ENCODE measurements at places on chromosomes 16 and 17.

GRCh38 chr17:67753026-67753425, 35.3 kb downstream of the NOL11 start:
- no peak for DNase-seq

GRCh38 chr16:58102665-58103392, 26.4 kb downstream of the CFAP20 start:
- no peak for DNase-seq

DNA sequence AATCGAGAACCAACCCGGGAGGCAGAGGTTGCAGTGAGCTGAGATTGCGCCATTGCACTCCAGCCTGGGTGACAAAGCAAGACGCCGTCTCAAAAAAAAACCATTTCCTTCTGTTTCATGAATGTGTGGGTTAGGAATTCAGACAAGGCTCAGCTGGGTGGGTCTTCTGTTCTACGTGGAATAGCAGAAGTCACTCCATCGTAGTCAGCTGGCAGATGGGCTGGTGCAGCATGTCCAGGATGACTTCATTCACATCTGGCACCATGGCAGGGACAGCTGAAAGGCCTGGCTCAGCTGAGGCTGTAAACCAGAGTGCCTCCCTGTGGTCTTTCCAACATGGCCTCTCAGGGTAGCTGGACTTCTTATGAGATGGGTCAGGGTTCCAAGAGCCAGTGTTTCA, 89.0 kb downstream of the C17orf67 start:
- DNase-seq: no peak

- DNase-seq: no peak
These were observed 2.8 kb upstream of the PRKAR1A start for GRCh38 chr17:68509141-68510057.

- peak; percentile 92 for DNase-seq
These were observed 173.4 kb downstream of the RAB11FIP4 start for GRCh38 chr17:31564883-31565301.

- DNase-seq: no peak
These were observed 34.7 kb downstream of the KIAA0513 start for GRCh38 chr16:85062323-85062722.

- DNase-seq: no peak
These were observed 52.3 kb downstream of the NT5M start for GRCh38 chr17:17355426-17355825.

DNA sequence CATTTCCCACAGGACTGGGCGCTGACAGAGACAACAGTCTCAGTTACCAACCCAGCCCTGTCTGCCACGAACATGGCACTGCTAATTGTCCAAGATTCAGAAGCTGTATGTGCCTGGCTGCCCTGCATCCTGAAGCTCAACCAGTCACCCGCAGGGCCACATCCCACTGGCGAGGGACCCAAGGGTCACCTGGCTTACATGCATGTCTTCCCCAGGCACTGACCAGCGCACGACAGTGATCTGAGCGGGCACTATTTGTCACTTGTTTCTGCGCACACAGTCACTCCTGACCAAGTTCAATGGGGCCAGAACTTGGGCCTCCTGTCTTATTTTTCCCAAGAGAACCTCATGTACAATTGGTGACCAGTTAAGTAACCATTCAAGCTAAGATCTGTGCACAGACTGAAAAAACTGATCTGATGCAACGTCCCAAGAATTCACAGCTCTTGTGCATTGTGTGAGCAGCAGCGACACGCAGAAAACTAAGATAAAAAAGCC, 13.1 kb downstream of the USP7 start:
- no peak for DNase-seq

GRCh38 chr16:49578435-49579024, 204.9 kb downstream of the C16orf78 start:
- DNase-seq: no peak

- no peak for DNase-seq
These were observed 11.8 kb upstream of the PHF12 start for GRCh38 chr17:28963055-28963611.

DNA sequence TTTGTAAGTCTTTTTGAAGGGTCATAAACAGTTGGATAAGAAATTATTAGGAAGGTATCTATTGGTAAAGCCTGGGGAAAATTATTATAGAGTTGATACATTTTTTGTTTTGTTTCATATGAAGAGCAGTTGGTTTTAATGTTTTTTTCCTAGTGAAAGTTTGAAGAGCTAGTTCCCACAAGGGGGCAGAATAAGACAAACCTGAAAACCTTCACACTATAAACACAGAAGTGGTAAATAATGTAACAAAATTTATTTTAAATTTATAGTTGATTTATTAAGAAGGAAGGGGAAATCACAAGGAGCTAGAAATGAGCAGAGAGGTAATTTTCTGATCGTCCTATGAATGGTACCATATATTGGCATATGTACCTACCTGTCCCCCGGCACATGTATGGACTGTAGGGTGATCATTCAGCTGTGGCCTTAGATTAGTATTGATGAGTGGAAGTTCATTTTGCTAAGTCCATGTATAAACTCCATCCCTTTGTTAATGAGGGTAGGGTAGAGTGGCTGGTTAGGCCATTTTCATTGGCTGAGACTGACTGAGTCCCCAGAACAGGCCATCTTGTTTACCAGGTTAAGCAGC, 116.3 kb downstream of the TANC2 start:
- no peak for DNase-seq

- no peak for DNase-seq
These were observed 817 bp upstream of the JPH3 start for GRCh38 chr16:87601401-87601981.

DNA sequence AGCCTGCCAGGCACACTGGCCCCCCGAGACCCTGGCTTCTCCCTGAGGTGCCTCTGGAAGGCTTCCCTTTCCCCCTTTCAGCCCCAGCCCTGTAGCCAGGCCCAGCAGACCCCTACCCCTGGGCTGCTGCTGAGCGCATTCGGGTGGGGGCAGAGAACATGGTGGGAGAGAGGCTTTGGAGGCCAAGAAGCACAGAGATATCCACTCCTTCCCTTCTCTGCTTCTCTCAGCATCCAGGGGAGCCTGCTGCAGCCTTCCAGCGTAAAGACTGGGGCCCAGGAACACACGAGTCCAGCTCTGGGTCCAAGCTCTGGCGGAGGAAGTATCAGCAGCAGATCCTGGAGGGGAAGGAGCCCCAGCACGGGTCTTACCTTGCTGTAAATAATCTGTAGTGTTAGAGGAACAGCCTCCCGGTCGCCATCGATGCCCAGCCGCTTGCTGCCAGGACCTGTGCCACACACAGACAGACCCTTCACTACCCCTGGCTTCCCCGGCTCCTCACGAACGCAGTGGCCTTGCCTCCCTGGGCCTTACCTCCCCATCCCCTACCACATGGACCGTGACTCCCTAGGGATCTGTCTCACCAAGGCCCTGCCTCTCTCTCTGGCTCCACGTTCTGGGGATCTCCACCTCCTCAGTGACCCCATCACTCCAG, 17.0 kb upstream of the PIK3R6 start:
- DNase-seq: no peak

DNA sequence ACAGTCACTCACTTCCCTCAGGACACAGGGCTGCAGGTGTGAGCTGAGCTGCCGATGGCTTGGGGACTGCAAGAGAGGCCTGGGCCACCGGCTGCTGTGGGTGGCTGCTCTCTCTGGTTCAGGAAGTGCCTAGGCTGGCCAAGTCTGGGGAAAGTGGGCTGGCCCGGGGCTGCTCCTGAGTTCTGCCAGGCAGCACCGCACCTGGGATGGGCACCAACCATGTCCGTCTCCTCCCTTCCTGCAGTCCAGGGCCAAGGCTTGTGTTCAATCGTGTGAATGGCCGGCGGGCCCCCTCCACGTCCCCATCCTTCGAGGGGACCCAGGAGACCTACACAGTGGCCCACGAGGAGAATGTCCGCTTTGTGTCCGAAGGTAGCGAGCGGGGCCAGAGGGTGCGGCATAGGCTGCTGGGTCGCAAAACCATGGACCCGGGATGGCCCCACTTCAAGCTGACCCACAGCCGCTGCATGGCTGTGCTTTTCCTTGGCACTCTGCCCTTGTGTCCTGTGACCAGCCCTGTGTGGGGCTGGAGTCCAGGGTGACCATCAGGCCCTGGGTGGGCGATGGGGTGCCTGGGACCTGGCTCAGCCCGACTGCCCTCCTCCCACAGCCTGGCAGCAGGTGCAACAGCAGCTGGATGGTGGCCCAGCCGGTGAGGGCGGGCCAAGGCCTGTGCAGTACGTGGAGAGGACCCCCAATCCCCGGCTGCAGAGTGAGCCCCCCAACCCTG, 1.8 kb upstream of the WDR90 start:
- no peak for DNase-seq

DNA sequence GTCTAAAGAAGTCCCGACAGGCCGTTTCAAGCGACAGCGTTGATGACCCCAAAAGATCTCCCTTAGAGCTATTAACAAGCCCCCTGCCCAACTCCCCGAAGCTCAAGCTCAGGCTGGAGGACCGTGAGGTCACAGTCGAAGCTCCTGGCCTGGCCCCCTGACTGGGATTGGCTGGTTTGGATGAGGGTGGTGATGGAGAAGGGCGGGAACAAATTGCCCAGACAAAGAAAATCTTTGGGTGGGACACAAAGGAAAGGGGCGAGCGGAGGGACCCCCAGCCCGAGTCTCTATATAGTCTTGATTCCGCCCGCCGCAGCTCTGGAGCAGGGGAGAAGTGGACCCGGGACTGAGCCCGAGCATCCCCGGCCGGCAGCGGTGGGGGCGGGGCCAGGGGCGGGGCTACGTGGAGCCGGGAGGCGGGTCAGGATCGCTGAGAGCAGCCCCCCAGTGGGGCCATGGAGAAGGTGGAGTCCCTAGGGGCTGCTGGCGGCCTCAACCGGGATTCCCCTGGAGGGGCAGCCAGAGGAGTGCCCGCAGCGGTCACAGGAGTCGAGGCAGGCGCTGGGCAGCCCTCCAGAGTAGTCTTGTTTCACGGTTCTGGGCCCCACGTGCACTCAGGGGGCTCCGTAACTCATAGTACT, 982 bp upstream of the NEURL4 start:
- peak; percentile 91 for DNase-seq

GRCh38 chr17:50787106-50787505, 19.8 kb upstream of the ANKRD40CL start:
- DNase-seq: no peak

DNA sequence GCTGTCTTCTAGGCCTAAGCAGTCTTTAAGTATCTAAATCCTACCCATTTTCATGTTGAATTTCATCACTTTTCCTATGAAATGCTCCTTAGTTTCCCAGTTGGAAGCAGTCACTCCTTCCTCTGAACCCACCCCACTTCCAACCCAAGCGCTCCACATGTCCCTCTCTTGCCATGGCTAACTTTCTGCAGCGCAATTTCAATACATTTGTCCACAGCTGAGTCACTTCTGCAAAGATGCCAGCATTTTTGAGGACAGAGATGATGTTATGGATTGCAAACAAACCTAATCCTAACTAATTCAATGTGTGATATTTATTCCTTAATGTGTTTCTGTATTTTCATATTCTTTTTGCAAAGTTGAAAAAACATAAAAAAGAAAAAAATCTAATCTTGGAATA, 71.7 kb downstream of the HLF start:
- DNase-seq: no peak

GRCh38 chr16:10522966-10523365, 57.4 kb downstream of the EMP2 start:
- no peak for DNase-seq

- DNase-seq: no peak
These were observed 216.1 kb downstream of the ENGASE start for GRCh38 chr17:79290726-79291125.

- no peak for DNase-seq
These were observed 17.5 kb upstream of the ADCY7 start for GRCh38 chr16:50248845-50249244.

DNA sequence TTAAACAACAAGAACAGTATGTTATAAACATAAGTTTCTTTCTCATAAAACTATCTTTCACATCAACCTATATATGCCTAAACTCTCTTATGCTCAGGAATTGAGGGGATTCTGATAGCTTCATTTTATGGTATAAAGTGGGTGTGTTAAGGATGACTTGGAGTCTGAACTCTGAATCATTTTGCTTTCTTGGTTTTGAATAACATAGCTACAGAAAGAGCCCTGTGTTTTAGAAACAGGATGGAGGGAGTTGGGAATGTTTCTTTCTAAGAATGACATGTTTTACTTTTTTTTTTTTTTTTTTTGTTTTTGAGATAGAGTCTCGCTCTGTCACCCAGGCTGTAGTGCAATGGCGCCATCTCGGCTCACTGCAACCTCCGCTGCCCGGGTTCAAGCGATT, 50.1 kb downstream of the RHOT1 start:
- DNase-seq: no peak

- peak; percentile 97 for DNase-seq
These were observed 31.9 kb downstream of the NMT1 start for GRCh38 chr17:45092911-45093430.

- no peak for DNase-seq
These were observed 4.8 kb downstream of the IL4R start for GRCh38 chr16:27318392-27319256.

GRCh38 chr17:10186771-10187410, 11.5 kb downstream of the GAS7 start:
- DNase-seq: no peak

- DNase-seq: no peak
These were observed 281.3 kb downstream of the IRF8 start for GRCh38 chr16:86180244-86180643.

- peak; percentile 63 for DNase-seq
These were observed 54.5 kb downstream of the TUBD1 start for GRCh38 chr17:59838052-59838916.

- no peak for DNase-seq
These were observed 31.0 kb upstream of the C16orf78 start for GRCh38 chr16:49342336-49343265.

- DNase-seq: no peak
These were observed 17.5 kb downstream of the WWOX start for GRCh38 chr16:78116946-78117345.

- no peak for DNase-seq
These were observed 3.4 kb downstream of the CACNA1H start for GRCh38 chr16:1156055-1156982.

GRCh38 chr17:81097943-81098308, 63.0 kb downstream of the BAIAP2 start:
- DNase-seq: peak; percentile 87

DNA sequence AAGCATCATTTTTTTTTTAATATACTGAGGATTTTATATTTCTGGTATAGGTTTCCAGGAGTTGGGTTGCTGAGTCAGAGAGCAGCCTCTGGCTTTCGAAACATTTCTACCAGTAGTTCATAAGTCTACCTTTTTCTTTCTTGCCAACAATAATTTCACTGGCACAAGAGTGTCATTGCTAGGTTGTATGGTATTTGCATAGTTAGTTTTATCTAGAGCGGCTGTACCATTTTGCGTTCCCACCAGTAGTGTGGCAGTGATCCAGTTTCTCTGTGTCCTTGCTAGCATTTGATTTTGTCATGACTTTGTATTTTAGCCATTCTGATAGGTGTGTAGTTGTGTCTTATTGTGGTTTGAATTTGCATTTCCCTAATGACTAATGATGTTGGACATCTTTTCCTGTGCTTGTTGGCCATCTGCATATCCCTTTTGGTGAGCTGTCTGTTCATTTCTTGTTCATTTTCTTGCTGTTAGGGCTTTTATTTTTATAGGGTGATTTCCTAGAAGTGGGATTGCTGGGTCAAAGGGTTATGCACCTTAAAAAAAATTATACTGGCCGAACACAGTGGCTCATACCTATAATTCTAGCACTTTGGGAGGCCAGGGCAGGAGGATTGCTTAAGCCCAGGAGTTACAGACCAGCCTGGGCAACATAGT, 39.9 kb downstream of the SNX29 start:
- no peak for DNase-seq
